ENCODE measurements at places on chromosomes 5 and 9.

GRCh38 chr5:139472386-139473030 lies 1.7 kb downstream of the SMIM33 start:
- peak overlapping the region; percentile 74 for H3K27ac ChIP-seq
- H3K36me3 ChIP-seq: peaks cover 36% of the 10 kb centered on the region
- H3K4me3 ChIP-seq: peak overlapping the region; percentile 47
- peaks cover 62% of the 10 kb centered on the region for H3K4me1 ChIP-seq

DNA sequence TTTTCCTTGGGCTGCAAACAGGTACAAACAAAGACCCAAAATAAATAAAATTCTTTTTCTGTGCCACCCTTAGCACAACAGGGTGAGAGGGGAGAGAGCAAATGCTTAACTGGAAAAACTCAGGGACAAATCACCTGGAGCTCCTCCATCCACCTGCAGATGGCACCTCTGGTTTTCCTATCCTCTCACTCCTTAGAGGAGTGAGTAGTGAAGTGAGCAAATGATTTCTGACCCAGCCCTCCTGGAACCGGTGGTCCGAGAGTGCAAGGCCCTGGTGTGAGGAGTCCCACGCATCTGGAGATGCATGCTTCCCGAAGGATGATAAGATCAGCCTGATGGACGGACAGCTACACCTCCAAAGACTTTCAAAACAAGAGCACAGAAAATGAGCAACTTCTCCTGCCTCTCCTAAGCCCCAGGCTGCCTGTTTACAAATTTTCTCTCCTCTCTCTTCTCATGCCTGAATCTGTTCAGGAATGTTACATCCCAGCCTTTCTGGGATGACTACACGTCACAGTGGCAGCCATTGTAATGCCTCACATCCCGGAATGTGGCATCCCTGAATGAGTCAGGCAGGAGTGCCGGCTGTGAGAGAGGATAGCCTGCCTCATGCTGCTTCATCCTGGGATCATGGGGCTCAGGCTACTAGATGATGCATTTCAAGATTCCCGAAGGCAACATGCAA lies 86.4 kb downstream of the ADRB2 start:
- H3K36me3 ChIP-seq: no peaks in the 10 kb centered on the region
- peaks cover 5% of the 10 kb centered on the region for H3K27me3 ChIP-seq
- no peak overlapping the region for H3K27ac ChIP-seq
- no peak for DNase-seq

GRCh38 chr5:101517795-101518194 lies 614.7 kb upstream of the ST8SIA4 start:
- no peak for DNase-seq
- no peaks in the 10 kb centered on the region for H3K27me3 ChIP-seq
- no peak overlapping the region for H3K27ac ChIP-seq
- no peaks in the 10 kb centered on the region for H3K36me3 ChIP-seq
- no peaks in the 10 kb centered on the region for H3K4me1 ChIP-seq

DNA sequence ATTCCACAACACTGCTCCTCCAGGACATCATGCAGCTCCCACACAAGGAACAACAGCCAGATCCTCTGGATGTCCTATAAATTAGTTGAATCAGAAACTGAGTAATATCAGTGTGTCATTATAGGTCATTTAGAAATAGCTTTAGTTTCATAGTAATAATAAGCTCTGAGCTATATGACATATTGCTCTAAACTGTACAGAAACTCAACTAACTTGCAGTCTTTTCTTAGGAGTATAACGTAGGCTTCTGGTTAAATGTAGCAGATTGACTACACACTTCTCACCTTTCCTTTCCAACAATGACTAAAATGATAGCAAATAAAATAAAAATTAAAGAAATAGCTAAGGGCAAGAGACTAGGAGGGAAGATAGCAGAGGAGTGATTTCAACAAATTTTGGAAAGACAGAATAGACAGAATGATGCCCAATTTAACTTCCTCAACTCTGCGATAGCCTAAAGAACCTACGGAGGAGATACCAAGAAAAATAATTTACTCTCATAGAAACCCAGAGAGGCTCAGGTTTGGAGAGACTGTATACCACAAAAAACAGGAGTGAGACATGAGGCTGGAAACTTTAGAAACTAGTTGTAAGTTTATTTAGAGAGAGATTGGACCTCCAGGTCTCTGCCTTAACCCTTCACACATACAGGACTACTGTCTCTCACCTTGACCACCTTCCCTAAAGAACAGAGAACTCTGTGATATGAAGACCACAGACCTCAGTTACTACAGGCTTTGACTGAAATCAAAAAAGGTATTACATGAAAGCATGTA lies 193.7 kb downstream of the TSSK1B start:
- H3K4me3 ChIP-seq: no peak overlapping the region
- peaks cover 53% of the 10 kb centered on the region for H3K27me3 ChIP-seq
- H3K27ac ChIP-seq: no peak overlapping the region
- H3K36me3 ChIP-seq: no peaks in the 10 kb centered on the region

GRCh38 chr5:24245821-24246220 lies 399.0 kb downstream of the CDH10 start:
- H3K36me3 ChIP-seq: no peaks in the 10 kb centered on the region
- H3K4me1 ChIP-seq: no peaks in the 10 kb centered on the region
- no peaks in the 10 kb centered on the region for H3K27me3 ChIP-seq
- no peak overlapping the region for H3K27ac ChIP-seq
- DNase-seq: no peak

GRCh38 chr9:93505541-93506132 lies 52.3 kb upstream of the FAM120AOS start:
- no peak overlapping the region for H3K4me3 ChIP-seq
- peaks cover 74% of the 10 kb centered on the region for H3K36me3 ChIP-seq

DNA sequence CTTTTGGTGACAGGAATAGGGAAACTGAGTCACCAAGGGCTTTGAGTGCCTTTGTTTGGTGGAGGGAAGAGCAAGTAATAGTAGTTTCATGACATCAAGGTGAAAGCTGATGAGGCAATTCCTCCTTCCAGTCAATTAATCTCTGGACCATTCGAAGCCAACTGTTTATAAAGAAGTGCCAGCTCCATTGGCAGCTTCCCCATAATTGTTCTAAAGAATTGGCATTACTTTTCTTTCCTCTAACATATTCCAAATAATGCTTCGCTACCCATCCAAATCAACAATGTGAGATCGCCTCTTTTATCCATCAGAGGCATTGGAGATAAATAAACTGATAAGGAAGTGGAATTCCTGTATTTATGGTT lies 132.4 kb downstream of the NPR3 start:
- no peak for DNase-seq
- no peak overlapping the region for H3K4me3 ChIP-seq

DNA sequence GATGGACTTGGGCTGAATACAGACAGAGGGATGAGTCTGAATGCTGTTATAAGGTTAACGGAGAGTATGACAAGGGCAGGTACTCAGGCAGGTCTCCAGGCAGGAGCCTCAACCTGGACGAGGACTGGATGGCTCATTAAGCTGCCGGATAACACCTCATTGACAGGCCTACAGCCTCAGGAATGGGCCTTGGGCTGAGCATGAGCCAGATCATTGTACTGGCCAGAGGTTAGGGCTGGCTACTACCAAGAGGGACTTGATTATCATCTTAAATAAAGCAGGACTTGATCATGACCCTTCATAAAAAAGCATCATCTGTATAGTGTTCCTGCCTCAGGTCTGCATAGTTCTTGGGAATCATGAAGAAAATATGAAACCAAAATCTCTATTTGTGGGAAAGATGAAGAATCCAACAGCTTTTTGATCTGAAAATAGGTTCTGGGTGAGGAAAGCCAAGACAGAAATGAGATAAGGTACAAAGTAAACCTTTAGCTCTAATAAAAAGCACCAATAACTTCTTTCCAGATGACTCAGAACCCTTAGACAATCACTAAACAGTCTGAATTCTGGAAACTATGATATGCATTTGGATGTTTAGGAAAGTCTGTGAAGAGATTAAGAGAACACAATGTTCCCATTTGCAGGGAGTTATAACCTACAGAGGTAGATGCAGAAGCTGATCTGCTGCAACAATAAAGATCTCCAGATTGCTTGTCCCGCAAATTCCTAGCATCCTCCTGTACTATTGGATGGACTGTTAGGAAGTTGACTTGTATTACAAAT lies 343.1 kb downstream of the CTNND2 start:
- no peak overlapping the region for H3K4me3 ChIP-seq
- no peak overlapping the region for H3K27ac ChIP-seq
- no peak for DNase-seq
- no peaks in the 10 kb centered on the region for H3K4me1 ChIP-seq

- no peaks in the 10 kb centered on the region for H3K36me3 ChIP-seq
- peak overlapping the region; percentile 47 for H3K4me3 ChIP-seq
- no peak for DNase-seq
- peaks cover 61% of the 10 kb centered on the region for H3K27me3 ChIP-seq
These were observed 538 bp upstream of the ARHGEF28 start for GRCh38 chr5:73625372-73625943.

DNA sequence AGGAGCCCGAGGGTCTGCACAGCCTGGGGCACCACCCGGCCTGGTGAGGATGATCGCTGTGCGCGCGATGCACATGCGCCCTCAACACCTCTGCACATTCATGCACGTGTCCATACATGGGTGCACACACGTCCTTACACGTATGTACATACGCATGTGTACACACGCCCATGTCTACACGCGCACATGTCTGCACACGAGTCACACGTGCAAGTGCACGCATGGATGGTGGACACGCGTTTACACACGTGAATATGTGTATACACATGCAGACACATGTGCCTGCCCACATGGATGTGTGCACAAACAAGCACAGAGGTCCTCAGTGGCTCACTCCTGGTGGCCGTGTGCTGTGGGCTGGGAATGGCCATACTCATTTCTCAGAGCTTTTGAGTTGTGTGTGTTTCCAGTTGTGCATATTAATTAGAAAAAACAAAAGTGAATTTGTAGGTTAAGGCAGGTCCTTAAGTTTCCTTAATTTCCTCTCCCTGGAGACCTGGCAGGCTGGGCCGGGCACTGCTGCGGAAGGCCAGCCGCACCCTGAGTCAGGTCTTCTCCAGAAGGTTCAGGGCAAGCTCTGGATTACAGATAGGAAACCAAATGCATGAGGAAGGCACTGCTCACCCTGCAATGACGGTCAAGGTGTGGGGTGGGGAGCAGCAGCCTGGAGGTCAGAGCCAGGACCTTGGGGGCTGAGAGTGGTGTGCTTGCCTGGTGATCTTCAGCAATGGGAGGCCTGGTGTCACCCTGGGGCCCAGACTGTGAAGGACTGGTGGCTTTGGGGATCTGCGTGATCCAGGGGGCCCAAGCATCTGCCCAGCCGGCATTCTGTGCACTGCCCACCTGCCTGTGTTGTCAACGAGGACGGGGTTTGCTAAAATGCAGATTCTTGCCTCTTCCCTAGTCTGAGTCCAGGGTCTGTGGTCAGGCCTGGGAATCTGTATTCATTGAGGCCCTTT lies 1.3 kb upstream of the RNU6ATAC start:
- H3K27me3 ChIP-seq: no peaks in the 10 kb centered on the region
- H3K4me3 ChIP-seq: no peak overlapping the region
- H3K27ac ChIP-seq: no peak overlapping the region
- H3K4me1 ChIP-seq: peaks cover 9% of the 10 kb centered on the region

DNA sequence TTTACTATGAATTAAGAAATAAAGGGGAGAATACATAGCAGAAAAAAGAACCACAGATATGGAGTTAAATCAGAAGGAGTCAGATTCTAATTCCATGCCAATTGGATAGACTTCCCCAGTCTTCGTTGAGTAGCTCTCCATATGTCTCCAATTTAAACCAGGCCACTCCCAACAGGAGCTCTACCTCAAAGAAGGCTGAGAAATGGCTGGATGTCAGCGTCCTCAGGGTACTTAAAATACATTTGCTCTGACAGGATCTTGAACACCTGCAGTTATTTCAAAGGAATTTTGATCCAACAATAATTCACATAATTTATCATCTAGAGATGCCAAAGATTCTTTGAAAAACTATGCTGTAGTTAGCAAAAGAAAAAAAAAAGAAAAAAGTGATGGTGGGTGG lies 133.9 kb upstream of the FBN2 start:
- no peak overlapping the region for H3K27ac ChIP-seq
- no peak overlapping the region for H3K4me3 ChIP-seq
- DNase-seq: no peak
- no peaks in the 10 kb centered on the region for H3K36me3 ChIP-seq
- no peaks in the 10 kb centered on the region for H3K27me3 ChIP-seq

DNA sequence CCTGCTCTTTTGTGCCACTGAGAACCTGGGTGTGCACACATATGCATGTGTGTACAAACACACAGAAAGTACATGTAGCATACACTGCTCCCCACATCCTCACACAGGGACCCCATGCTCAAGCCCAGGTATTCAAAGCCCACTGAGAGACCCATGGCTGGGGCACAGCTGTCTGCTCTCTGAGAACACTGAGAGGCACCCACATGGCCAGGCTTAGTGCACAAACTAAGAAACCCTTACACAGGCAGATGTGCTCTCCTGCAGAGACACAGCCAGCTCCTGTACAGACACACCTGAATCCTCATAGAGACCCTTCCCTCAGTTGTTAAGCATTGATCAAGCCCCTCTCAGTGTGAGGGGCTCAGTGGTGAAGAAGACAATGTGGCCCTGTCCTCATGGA lies 92.5 kb downstream of the CACNA1B start:
- no peak overlapping the region for H3K4me3 ChIP-seq
- H3K27ac ChIP-seq: no peak overlapping the region
- no peaks in the 10 kb centered on the region for H3K36me3 ChIP-seq
- DNase-seq: no peak

DNA sequence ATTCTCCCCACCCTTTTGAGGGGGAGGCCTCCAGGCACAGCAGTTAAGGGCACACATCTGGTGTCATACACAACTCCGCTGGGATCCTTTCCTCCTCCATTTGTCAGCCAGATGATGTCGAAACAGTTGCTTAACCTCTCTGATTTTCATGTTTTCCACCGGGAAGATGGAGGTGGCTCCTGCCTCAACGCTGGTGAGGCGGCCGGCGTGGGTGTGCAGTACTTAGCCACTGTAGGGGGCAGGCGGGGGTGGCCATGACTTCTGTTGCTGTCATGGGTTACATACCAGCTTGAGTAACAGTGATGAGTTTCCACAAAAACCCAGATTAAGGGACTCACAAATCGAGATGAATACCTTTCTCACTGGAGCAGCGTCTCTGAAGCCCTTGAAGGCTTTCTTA lies 63.1 kb upstream of the EPB41L4B start:
- H3K27ac ChIP-seq: no peak overlapping the region
- peaks cover 2% of the 10 kb centered on the region for H3K4me1 ChIP-seq
- H3K27me3 ChIP-seq: peaks cover 13% of the 10 kb centered on the region
- H3K4me3 ChIP-seq: no peak overlapping the region
- peaks cover 15% of the 10 kb centered on the region for H3K36me3 ChIP-seq
- DNase-seq: no peak

- no peak overlapping the region for H3K4me3 ChIP-seq
- no peak for DNase-seq
- no peaks in the 10 kb centered on the region for H3K36me3 ChIP-seq
- no peaks in the 10 kb centered on the region for H3K27me3 ChIP-seq
These were observed 207.0 kb downstream of the DMAC1 start for GRCh38 chr9:7592321-7593316.

DNA sequence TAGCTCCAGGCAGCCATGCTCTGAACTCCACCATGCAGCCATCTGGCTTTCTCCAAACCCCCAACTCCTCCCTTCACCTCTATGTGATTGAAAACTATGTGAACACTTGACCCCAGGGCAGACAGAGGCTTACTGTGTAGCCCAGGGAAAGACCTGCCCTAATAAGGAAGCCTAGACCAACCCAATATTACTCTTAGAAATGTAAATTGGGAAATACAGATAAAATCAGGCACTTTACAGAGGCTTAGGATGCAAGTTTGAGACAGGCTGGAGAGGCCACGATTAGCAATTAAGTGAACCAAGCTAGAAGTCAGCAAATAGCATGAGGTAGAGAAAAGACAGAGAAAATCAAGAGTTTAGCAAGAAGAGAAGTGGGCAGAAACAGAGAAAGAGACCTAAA lies 141.7 kb upstream of the ABCA1 start:
- no peak overlapping the region for H3K4me3 ChIP-seq
- no peak for DNase-seq
- H3K4me1 ChIP-seq: no peaks in the 10 kb centered on the region
- no peaks in the 10 kb centered on the region for H3K36me3 ChIP-seq
- no peak overlapping the region for H3K27ac ChIP-seq

All from activated T-helper 2 cell treated with anti-CD3 and anti-CD28 coated beads, Interferon-gamma antibody, Interleukin-2, Interleukin-4, amounts not matched to agents 10 μg/mL and 5 μg/mL and 100 μg/mL, durations not matched to agents 14 hours and 24 hours and 36 hours (primary cell).